H9 (cell line): ENCODE measurements at places on chromosomes 12 and 14. TPM values are rescaled to one million over a fixed set of nuclear protein-coding genes. Genes with fewer than 3 reads are reported as not detected.

TMEM260 gene
- 19.1 and 20.0 TPM in 2 replicates for total RNA-seq

NELL2 gene
- 31.9 and 32.7 TPM in 2 replicates for total RNA-seq

RNF31 gene
- total RNA-seq = 67.8 and 87.3 TPM in 2 replicates

DNA sequence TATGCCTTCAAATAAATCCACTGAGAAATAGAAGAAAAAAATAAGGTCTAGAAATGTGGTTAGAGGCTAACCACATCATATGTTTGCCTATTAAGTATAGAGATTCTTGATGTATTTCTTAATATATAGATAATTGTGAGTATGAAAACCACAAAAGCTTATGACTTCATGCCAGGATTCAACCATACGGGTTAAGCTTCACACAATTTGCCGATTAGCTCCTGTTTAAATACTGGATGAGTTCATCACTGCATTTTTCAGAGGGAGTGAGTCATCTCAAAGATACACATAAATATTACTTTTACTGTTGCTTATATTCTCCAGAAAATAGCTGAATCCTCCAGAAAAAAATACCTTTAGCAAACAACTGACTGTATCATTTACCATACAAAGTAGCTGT, 79.6 kb downstream of the RPL10L start:
- no peaks in the 10 kb centered on the region for H3K4me1 ChIP-seq
- H3K36me3 ChIP-seq = no peaks in the 10 kb centered on the region
- no peak overlapping the region for H3K4me3 ChIP-seq
- H3K27ac ChIP-seq = no peak overlapping the region
- no peaks in the 10 kb centered on the region for H3K27me3 ChIP-seq

- no peak overlapping the region for H3K4me3 ChIP-seq
- H3K4me1 ChIP-seq = no peaks in the 10 kb centered on the region
- H3K27ac ChIP-seq = no peak overlapping the region
- no peaks in the 10 kb centered on the region for H3K36me3 ChIP-seq
- DNase-seq = no peak
- H3K27me3 ChIP-seq = no peaks in the 10 kb centered on the region
These were observed 39.8 kb downstream of the ELK3 start for GRCh38 chr12:96233939-96234461.

GRCh38 chr12:51864833-51865670, 16.5 kb upstream of the FIGNL2 start:
- no peaks in the 10 kb centered on the region for H3K36me3 ChIP-seq
- no peak overlapping the region for H3K27ac ChIP-seq
- H3K4me1 ChIP-seq = peaks cover 10% of the 10 kb centered on the region; the same call in 1 of the 2 replicates
- peak; percentile 51 for DNase-seq
- peaks cover 9% of the 10 kb centered on the region; the same call in 1 of the 2 replicates for H3K27me3 ChIP-seq
